ENCODE measurements at places on chromosomes 3 and 15.

DNA sequence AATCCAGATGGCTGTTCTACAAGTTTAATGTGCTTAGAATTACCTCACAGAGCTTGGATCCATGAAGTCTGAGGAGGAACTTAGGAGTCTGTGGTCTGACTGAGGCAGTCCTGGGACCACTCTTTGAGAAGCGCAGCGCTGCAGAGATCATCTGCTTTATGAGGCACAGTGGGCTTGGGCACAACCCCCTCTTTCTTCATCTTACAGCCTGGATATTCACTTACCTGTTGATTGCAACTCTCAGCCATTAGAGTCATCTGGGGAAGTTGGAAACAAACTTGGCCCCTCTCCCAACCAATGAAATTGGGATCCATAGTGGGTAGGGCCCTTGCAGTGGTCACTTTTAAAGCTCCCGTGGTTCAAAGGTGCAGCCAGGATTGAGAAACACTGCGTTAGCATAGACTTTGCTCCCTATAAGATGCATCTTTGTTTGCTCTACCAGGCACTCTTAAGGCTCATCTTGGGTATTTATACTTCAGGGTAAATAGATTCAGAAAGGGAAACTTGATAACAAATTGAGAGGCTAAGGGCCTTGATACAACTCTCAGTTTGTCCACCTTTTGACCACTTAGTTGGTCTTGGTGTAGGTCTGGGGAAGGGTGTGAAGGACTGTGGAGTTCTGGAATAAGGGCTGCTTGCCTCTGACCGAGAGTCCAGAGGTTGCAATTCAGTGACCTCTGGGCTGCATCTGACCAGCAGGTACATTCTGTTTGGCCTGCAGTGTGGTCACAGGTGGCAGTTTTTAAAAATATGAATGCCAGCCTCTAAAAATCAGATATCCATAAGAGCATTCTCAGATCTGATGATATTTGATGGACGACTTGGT, 22.8 kb downstream of the FEM1B start:
- DNase-seq = no peak

- no peak for DNase-seq
Observed at GRCh38 chr3:157045238-157045850, 114.6 kb downstream of the CCNL1 start.

DNA sequence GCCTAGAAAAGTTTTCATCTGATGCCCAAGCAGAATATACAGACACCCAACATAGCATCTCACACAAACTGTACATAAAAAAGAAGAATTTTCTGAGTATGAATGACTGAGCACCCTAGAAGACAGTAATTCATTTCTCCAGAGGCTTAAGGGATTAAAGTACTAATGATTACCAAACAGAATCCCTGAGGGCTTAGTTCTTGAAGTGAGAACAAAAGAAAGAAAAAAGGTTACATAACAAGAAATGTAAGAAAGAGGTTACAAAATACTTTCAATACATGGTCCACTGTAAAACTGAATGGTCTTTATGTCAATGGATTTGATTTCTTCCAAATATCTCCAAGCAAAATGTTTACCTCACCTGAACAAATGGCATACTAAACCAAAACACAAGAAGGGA, 9.1 kb upstream of the NEK10 start:
- DNase-seq = no peak

DNA sequence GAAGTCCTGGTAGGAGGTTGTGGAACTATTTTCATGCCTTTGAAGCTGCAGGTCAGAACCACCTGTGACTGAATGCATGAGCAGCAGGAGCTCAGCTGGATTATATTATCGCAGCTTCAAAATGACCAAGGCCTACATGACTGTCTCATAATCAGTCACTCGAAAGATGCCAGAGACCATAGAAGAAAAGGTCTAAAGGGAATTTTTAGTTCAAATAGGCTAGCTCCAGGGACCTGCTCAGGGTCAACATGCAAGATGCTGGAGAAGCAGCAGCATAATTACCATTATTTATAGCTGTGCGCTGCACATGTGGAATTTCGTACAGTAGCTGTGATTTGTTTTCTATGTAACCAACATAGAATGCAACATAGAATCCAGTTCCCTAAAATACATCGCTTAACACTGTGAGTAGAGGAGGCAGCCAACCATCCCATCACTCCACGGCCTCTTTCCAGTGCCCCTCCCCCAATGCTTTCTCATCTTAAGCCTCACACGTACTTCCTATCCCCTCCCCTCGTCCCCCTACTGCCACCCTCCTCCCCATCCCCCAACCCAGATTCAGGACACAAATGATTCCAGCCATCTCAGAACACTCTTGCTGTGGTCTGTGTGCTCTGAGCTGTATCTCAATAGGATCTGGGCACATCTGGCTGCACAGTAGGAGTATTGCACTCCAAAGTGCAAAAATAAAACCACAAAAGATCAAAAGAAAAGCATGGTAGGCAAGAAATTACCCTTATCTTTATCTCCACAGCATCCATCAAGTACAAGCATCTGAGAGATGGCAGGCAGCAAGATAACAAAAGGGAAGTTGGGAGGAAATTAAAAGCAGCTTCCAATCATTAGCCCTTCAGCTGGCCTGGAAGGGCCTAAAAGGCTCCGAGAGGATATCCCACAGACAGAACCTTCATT, 352.8 kb upstream of the SEMA6D start:
- DNase-seq = no peak

GRCh38 chr3:54917174-54917573, 10.7 kb downstream of the LRTM1 start:
- no peak for DNase-seq

GRCh38 chr3:188108703-188109412, 45.1 kb upstream of the LPP start:
- no peak for DNase-seq

GRCh38 chr3:25427155-25427554, 908 bp upstream of the RARB start:
- no peak for DNase-seq

GRCh38 chr15:50181201-50181968, 611 bp upstream of the SLC27A2 start:
- no peak for DNase-seq

DNA sequence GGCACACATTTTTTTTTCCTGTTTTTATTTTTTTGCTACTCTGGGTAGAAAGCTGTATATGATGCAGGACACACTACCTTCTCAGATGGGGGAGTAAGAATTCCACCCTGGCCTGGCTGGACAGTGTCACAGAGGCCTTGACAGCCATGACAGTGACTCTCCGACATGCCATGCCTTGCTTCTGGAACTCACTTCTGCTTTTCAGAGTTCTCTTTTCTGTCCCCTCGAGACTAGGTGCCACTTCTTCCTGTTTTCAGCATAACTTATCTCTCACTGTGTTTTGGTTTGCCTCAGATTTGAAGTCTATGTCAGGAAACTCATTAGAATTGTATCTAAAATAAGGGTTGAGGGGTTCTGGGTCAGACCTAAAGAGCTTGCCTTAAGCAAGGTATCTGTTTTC, 69.1 kb upstream of the SEC13 start:
- DNase-seq = no peak

DNA sequence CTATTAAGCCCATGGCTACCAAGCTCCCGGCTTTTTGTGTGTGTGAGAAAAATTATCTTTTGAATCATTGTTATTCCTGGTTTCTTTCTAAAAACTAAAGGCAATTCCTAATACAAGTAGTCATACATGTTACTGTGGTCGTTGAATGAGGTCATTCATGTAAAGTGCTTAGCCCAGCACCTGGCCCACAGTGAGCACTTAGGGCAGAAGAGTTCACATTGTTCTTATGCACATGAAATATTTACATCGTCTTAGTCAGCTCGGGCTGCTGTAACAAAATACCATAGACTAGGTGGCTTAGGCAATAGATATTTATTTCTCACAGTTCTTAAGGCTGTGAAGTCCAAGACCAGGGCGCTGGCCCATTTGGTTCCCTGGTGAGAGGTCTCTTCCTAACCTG, 216.1 kb downstream of the SHQ1 start:
- no peak for DNase-seq

DNA sequence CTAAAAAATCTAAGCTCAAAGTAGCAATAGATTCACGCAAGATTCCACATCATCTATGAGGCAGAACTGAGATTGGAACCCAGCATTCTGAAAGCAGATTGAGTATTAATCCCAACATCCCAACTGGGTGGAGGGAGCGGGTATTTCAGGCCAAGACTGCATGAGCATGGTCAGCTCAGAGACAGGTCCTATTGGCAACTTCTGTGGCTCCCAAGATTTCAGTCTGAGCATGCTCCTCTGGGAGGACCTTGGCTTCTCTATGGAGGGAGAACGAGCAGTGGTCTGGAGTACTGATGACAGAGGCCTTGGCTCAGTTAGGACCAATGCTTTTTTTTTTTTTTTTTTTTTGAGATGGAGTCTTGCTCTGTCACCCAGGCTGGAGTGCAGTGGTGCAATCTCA, 4.0 kb upstream of the ITGA11 start:
- DNase-seq = no peak

DNA sequence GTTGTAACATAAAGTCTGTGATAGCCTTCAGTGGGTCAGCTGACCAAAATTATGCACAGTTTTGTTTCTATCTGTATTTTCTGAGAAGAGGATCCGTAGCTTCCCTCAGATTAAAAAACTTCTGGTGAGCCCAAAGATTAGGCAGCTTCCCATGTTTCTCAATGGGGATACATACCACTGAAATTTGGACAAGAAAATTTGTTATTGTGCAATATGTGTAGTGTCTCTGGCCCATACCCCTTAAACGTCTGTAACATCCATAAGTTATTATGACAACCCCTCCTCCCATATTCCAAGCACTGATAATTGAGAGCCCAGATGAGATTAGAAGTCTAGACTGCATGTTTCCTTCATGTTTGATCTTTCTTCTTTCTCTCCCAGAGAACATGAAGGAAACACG, 1.9 kb upstream of the MITF start:
- no peak for DNase-seq

GRCh38 chr3:55333046-55333445, 154.1 kb downstream of the WNT5A start:
- no peak for DNase-seq

GRCh38 chr15:61169275-61169903, 59.7 kb downstream of the RORA start:
- DNase-seq = no peak
